ENCODE measurements at places on chromosomes 2 and 18. TPM values are rescaled to one million over a fixed set of nuclear protein-coding genes. Genes with fewer than 3 reads are reported as not detected.

DNA sequence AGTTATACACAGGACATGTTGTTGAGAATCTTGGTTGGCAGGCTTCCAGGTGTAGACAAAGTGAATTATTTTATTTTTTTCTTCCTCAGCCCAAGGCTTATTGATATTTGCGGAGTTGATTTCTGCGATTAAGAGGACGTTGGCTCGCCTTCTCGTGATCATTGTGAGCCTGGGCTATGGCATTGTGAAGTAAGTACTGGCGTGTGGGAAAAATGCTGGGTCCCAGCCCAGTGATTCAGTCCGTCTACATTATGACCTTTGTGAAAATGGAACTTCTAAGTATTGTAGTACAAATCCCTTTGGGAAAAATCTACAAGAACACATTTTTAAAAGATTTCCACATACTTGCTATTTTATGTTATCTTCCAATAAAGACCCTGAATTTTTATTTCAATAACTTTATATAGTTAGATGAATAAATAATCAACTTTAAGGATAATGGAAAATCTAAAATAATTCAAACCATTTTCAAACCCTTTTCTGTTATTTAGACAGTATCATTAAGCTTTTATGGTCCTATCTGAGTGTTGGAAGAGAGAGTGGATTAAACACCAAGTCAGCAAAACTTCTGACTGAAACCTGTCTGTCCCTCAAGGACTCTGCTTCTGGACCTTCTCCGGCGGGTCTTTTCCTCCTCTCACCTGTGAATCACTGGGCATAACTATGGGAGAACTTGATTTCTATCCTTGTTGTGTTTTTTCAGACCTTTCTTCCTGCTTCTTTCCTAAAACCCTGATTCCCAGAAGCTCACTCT is 31.0 kb downstream of the TMEM87B start:
- DNase-seq: no peak

DNA sequence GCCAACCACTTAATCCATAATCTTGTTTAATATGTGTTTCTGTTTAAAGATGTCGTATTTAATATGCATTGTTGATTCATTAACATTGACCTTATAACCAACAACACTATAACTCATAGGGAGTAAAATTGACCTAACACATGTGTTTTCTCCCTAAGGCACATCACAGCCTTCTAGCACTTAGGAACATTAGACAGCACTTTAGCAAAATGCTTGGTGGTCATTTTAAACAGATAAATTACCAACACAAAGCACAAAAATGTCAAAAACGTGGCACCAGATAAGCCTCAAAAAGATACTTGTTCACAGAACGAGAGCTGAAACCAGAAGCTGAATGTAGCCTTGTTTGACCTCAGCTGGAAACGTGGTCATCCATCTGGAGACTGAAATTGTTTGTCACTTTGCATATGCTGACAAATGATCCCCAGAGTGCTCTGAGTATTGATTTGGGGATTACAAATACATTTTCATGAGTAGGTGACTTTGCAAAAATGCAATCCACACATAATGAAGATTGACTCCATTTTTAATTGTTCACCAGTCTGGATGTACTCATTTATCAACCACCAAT is 139.2 kb downstream of the CCDC102B start:
- DNase-seq: no peak

DNA sequence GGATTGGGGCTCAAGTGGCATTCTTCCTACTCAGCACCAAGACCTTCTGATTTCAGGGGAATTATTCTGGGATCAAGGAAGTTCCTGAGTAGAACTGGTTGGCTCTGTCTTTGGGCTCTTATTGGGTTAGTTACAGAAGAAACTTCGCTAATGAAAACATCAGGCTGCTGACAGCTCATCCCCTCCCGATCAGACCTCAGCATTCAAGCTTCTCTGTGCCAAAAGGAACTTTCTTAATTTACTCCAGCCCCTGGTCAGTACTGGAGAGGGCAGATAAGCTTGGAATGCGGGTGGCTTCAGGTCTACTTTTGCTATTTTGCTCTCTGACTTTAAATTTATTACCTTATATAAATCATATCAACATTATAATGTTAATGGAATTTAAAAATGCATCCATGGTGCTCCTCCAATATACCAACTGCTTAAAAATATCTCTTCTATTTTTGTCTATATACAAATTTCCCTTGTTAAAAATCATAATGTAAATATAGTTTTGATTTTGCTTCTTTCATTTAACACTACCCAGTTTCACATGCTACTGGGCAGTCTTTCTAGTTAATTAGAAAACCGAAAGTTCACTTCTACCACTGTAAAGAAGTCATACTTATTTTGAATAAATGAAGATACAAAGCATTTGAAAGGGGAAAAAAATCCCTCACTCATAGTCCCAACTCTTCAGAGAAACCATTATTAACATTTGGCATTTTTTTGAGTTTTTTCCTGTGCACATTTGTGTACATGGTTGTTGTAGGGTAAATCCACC is 34.4 kb downstream of the PCARE start:
- no peak for DNase-seq

- DNase-seq: no peak
Observed at GRCh38 chr2:241743620-241744019, 9.2 kb downstream of the D2HGDH start.

- no peak for DNase-seq
Observed at GRCh38 chr2:10564876-10565445, 116.8 kb upstream of the ODC1 start.

- no peak for DNase-seq
Observed at GRCh38 chr2:179059026-179059700, 9.2 kb upstream of the CCDC141 start.

- DNase-seq: no peak
Observed at GRCh38 chr2:167198009-167198408, 309.7 kb downstream of the XIRP2 start.

GRCh38 chr2:71776227-71776626 is 322.9 kb downstream of the DYSF start:
- DNase-seq: no peak

DNA sequence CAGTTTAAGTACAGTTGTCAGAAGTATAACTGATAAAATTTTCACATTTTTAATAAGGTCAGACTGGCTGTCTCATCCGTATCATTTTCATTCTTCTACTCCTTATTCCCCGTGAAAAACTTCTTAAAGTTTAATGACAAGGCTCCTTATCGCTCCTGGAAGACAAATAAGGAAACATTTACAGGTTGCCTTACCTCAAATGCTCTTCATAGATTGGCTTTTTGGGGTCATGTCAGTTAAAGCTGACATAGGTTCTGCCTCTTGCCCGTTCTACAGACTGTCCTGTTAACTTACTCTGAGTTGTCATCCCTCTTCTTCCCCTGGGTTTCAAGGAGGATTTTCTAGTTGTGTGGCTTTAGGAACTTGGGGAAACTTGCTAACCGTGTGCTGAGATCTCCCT is 75.3 kb downstream of the TANC1 start:
- DNase-seq: no peak

GRCh38 chr2:192038110-192038509 is 156.6 kb downstream of the TMEFF2 start:
- DNase-seq: no peak

- no peak for DNase-seq
Observed at GRCh38 chr2:53036196-53036595, 731.4 kb upstream of the CHAC2 start.

GRCh38 chr2:238105506-238106338 is 5.6 kb downstream of the ESPNL start:
- peak; percentile 41 for DNase-seq

GRCh38 chr2:204195498-204195897 is 258.9 kb downstream of the ICOS start:
- DNase-seq: no peak

DNA sequence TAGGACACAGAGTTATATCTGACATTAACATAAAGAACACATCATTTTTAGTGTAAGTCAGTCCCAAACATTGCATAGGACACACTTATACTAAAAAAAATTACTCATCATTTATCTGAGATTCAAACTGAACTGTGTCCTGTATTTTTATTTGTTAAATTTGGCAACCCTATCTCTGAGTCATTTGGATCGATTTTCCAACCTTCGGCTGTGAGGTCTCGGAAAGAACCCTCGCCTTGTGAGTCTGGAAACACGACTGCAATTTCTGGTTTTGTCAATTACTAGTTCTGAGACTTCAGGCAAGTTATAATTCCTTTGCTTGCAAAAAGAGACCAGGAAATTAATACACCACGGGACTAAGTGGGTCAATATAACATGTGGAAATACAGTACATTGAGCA is 14.0 kb downstream of the ATP8B1 start:
- DNase-seq: no peak

DNA sequence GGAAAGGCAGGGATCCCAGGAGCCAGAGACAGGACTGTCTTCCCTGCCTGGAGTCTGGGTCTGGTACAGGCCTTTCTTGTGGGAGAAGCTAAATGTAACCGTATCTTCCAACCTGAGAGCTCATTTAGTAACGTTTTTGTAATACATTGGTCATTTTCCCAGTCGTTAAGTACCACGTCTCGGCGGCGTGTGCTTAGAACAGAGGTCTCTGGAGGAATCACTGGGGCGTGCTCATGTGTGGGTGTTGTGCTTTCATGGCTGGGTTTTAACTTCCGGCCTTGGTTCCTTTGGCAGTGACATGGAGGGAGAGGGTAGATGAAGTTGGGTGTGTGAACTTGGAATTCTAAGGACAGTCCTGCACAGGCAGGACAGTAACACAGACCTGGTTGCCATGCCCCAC is 79.7 kb downstream of the NCK2 start:
- DNase-seq: no peak

GRCh38 chr2:97845818-97846217 is 132.4 kb downstream of the ZAP70 start:
- no peak for DNase-seq

GRCh38 chr2:226791056-226791486 is 8.5 kb downstream of the IRS1 start:
- peak; percentile 83 for DNase-seq

DNA sequence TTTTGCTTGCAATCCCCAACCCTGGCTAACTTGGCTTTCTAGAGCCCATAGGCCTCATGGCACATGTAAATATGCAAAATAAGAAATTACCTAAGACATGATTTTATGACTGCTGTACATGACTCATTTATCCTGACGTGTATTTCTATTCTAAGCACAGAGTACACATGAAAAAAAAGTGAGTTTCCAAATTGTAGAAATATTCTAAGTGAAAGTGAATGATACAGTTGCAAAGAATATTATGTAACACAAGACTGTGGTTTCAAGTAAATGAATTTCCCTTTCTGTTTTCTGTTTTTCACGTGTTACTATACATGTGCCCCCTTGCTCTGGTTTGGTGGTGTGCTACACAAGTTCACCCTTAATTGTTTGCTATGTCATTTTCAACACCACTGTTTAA is 162.4 kb downstream of the LRP1B start:
- no peak for DNase-seq

DNA sequence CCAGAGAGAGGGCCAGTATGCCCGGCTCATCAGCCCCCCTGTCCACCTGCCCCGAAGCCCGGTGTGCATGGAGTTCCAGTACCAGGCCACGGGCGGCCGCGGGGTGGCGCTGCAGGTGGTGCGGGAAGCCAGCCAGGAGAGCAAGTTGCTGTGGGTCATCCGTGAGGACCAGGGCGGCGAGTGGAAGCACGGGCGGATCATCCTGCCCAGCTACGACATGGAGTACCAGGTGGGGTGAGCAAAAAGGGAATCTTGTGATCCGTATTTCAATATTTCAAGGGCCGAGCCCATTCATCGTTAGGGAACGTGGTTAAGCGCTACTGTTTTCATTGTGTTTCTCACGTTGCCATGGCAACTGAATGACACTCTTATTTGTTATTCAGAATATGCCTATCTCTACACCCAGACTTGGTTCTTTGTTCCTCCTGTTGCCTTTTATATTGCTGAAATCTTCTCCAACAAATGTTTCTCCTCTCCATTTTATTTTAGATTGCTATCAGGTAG is 81.5 kb downstream of the NRP2 start:
- DNase-seq: peak; percentile 97

GRCh38 chr2:132871831-132872230 is 201.8 kb upstream of the LYPD1 start:
- no peak for DNase-seq

DNA sequence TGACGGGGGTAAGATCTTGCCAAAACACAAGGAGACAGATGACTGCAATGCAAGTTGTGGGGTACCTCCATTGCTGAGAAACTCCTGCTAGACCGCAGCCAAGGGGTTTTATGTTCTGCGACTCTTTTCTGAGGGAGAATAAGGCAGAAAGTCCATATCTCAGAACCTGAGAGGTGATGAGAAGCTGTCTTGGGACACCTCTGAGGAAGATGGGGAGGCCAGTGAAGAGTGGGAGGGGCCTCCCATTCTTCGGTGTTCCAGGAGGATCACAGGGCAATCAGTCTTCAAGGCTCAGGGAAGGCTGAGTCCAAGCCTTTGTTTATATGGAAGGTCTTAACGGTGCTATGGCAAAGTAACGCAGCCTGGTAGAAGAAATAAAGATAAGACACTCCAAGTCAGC is 18.0 kb downstream of the CYP27A1 start:
- DNase-seq: peak; percentile 68

- DNase-seq: no peak
Observed at GRCh38 chr2:237190966-237191713, 105.5 kb downstream of the COPS8 start.

- no peak for DNase-seq
Observed at GRCh38 chr2:208012449-208012848, 12.9 kb downstream of the PLEKHM3 start.

- DNase-seq: no peak
Observed at GRCh38 chr2:188978291-188979081, 4.3 kb downstream of the COL3A1 start.

GRCh38 chr18:40938615-40939014 is 1016.4 kb upstream of the PIK3C3 start:
- DNase-seq: no peak

The CCDC121 gene
- 4.0 TPM for total RNA-seq

The RNF103 gene
- 12.7 TPM for total RNA-seq

The LDLRAD4 gene
- total RNA-seq: 11.3 TPM

The CCDC150 gene
- total RNA-seq: 14.8 TPM

The FABP1 gene
- total RNA-seq: not detected

The SUCLG1 gene
- 47.1 TPM for total RNA-seq

The ICOS gene
- total RNA-seq: not detected

The NRP2 gene
- 313 TPM for total RNA-seq

The SH3RF3 gene
- total RNA-seq: 1.8 TPM

The RBKS gene
- total RNA-seq: 3.3 TPM

The MOGAT1 gene
- total RNA-seq: not detected

The SH2D6 gene
- 1.3 TPM for total RNA-seq

Data from endodermal cell (in vitro differentiated cells).